Left lobe of liver (tissue), 2 donors: ENCODE measurements at places on chromosomes 16 and 17. TPM values are rescaled to one million over a fixed set of nuclear protein-coding genes. Genes with fewer than 3 reads are reported as not detected.

GRCh38 chr17:21263376-21263775 lies 10.2 kb upstream of the NATD1 start:
- no peak for DNase-seq

Gene TMC8
- 3.9 TPM for total RNA-seq

DNA sequence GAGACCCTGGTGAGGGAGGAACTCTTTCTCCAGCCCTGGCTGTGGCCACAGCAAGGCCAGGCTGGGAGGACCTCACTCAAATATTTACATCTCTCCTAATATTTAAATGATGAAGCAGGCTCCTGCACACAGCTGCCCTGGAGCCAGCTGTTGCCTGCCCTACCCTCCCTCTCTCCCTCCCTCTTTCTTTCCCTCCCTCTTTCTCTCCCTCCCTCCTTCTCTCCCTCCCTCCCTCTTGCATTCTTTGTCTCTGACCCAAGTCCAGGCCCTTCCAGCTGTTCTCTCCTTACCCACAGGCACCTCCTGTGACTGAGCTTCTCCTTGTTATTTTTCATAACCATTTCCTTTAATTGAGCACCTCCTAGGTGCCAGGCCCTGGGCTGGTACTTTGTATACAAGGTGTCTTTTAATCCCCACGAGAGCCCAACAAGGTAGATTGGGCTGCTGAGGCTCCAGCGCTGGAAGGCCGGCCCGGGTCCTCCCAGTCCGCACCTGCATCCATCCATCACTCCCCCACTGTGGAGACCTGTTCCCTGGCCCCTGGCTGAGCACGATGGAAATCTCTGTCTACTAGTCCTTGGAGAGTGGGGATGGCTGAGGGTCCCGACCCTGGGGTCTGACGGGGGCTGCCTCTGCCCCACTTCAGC lies 242.3 kb downstream of the SEC14L1 start:
- DNase-seq, result no peak

- DNase-seq, result no peak
These were observed 5.9 kb downstream of the KRT14 start for GRCh38 chr17:41580687-41581365.

- DNase-seq, result no peak
These were observed 7.6 kb upstream of the C17orf107 start for GRCh38 chr17:4891411-4892410.

GRCh38 chr16:71357681-71358080 lies 842 bp upstream of the CALB2 start:
- DNase-seq, result no peak

Gene IQCK
- 2.5 TPM for total RNA-seq

- no peak for DNase-seq
These were observed 224.0 kb downstream of the CDH8 start for GRCh38 chr16:61812251-61812650.

DNA sequence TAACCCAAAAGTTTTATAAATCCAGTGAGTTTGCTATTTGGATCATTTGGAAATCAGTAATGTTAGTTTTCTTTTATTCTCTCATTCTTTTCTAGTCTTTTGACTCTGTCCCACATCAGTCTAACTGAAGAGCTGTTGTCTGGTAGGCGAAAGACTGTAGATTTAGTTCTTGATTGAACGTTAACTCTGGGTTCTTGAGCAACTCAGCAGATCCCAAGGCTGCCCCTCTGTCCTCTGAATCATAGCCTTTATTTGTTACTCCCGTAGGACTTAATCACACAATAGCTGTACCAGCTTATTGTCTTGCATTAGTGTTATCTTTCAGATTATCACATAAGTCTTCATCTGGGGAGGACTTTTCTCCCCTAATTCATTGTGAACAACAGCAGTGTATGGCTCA lies 119.3 kb upstream of the TOM1L1 start:
- DNase-seq, result no peak

DNA sequence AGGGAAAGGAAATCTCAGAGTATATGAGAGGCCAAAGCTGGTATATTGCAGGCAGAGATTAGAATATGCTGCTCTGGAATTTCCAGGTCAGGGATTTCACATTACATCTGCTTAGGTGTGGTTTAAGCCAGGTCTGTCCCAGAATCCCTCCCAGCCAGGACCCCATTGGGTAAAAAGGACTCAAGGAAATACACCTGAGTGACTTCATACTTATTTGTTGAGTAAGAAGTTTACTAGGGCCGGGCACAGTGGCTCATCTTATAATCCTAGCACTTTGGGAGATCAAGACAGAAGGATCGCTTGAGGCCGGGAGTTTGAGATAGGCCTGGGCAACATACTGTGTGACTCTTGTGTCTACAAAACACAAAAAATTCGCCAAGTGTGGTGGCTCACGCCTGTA lies 7.2 kb downstream of the PIPOX start:
- no peak for DNase-seq

DNA sequence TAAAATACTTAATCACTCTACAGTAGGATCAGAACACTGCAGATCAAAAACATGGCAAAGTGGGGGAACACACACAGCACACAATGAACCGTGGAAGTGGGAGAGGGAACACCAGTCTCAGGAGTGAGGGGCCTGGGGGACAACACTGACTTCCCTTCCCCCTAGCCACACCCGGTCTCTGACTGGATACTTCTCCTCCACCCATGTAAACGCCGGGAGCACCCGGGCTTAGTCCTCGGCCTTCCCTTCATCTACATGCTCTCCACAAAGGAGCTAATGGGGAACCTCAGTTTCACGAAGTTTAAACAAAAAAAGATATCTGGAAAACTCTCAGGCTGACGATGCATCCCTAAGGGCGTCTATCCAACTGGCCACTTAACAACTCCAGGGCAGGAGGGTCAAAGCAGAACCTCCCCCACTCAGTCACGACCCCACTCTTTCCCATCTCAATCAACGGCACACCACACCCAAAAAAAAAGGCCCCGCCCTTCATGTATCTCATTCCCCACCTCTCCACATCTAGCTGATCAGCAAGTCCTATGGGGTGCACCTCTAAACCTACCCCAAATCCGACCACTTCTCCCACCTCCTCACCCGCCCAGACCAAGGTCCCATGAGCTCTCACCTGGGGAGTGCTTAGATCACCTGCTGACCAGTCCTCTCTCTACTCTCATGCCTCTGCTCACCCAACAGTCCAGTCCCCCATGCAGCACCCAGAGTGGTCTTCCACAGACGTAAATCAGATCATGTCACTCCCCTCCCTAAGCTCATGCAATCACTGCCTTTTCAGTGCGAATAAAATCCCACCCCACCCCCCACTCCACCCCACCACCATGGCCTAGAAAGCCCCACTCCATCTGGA lies 7.4 kb downstream of the ZDHHC7 start:
- DNase-seq, result no peak

Gene SLFN14
- total RNA-seq, result 0.05 TPM

DNA sequence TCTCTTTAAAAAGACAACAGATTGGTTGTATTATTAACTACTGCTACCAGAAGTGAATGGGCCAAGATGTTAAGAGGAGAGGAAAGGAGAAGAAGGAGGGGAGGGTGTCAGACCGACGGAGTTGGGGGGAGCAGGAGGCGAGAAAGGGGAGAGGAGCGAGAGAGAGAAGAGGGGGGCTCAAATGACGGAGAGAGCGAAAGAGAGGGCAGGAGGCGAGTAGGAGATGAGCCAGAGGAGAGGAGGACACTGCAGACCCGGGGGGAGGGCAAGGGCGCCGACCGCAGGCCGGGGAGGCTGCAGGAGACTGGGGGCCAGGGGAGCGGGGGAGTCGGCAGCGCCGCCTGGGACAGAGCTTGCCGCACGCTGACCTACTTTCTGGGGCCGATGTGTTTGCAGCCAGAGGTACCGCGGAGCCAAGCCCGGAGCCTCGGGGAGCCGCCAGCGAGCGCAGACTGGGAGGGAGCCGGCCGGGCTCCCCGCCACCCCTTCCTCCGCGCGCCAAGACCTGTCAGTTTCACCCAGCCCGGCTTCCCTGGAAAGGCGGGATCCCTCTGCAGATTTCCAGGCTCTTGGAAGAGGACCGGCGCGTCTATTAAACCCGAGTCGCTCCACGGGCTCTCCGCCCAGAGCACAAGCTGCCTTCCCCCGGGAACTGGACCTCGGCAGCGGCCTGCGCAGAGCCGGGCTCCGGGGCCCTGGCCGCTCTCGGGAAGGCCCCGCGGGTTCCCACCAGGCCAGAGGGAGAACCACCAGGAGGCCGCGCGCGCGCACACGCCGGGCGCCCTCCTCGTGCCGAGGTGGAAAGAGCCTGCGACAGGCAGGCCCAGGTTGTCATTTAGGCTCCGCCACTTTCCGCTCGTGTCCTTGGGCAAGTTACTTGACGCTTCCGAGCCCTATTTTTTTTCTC lies 74.6 kb downstream of the CMC2 start:
- DNase-seq, result peak; percentile 75

- DNase-seq, result no peak
These were observed 460.2 kb downstream of the KIF2B start for GRCh38 chr17:54282886-54283285.

GRCh38 chr17:34847938-34848337 lies 113.3 kb downstream of the CCT6B start:
- no peak for DNase-seq

- DNase-seq, result no peak
These were observed 118.4 kb downstream of the CCDC182 start for GRCh38 chr17:57626520-57627210.

Gene SLC38A8
- not detected for total RNA-seq

Gene CCL7
- total RNA-seq, result not detected

GRCh38 chr16:50861451-50861850 lies 119.6 kb downstream of the CYLD start:
- DNase-seq, result no peak

- no peak for DNase-seq
These were observed 189.1 kb downstream of the SALL1 start for GRCh38 chr16:50961952-50962351.

Gene CEP95
- total RNA-seq, result 11.1 TPM

- DNase-seq, result peak; percentile 54
These were observed 147.3 kb downstream of the CCDC182 start for GRCh38 chr17:57597531-57598453.

DNA sequence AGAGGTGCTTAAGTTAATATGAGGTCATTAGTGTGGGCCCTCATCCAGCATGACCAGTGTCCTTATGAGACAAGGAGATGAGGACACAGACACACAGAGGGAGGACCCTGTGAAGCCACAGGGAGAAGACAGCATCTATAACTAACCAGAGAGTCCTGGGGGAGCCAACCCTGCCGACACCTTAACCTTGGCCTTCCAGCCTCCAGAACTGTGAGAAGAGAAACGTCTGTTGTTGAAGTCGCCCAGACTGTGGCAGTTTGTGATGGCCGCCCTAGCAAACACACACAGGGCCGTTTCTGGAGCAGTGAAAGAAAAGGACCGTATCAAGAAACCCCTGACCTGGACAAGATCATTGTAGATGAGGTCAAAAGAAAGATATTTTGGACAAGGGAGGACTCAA lies 26.7 kb downstream of the DNAH17 start:
- no peak for DNase-seq

GRCh38 chr17:40501499-40501911 lies at the start of gene TNS4:
Gene TNS4 (minus strand): TSS chr17:40501623. CDS start chr17:40496425, 5,198 bp downstream.
- no peak for DNase-seq

- DNase-seq, result no peak
These were observed 275.3 kb downstream of the PARN start for GRCh38 chr16:14354561-14355351.

- no peak for DNase-seq
These were observed 177.3 kb downstream of the CPPED1 start for GRCh38 chr16:12626411-12626810.

DNA sequence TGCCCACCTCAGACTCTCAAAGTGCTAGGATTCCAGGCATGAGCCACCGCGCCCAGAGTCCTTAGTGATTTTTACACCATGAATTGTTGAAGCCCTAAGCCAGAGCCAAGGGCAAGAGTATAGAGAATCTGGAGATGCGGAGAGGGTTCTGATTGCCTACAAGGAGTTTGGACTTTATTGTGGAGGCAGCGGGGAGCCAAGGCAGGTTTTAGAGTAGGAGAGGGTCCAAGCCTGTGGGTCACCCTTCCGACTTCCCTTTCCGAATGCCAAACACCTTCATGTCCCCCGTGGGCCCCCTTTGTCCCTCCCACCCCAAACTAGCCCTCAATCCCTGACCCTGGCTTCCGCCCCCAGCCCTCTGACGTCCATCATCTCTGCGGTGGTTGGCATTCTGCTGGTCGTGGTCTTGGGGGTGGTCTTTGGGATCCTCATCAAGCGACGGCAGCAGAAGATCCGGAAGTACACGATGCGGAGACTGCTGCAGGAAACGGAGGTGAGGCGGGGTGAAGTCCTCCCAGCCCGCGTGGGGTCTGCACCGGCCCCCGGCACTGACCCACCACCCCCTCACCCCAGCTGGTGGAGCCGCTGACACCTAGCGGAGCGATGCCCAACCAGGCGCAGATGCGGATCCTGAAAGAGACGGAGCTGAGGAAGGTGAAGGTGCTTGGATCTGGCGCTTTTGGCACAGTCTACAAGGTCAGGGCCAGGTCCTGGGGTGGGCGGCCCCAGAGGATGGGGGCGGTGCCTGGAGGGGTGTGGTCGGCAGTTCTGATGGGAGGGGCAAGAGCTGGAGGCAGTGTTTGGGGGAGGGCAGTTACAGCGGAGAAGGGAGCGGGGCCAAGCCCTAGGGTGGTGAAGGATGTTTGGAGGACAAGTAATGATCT lies 7.1 kb downstream of the MIEN1 start:
- no peak for DNase-seq

GRCh38 chr17:65418622-65419021 lies 142.8 kb downstream of the AXIN2 start:
- no peak for DNase-seq

Gene MLKL
- total RNA-seq, result 2.9 TPM

DNA sequence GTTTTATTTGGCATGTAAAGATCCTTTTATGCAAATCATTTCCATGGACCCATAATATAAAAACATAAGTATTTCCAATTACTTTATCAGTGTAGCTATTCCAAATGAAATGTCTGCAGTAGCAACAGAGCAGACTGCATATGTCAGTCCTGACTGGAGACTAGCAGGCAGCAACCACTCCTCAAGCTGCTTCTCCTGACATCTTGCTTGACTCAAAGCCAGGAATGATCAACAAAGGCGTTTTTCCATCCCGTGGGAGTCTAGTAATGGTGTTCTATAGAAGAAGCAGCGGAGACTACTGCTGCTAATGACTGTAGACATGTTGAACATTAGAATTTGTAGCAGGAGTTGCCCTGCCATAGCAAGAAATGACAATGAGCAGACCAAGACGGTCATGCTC lies 73.2 kb upstream of the AKTIP start:
- no peak for DNase-seq

DNA sequence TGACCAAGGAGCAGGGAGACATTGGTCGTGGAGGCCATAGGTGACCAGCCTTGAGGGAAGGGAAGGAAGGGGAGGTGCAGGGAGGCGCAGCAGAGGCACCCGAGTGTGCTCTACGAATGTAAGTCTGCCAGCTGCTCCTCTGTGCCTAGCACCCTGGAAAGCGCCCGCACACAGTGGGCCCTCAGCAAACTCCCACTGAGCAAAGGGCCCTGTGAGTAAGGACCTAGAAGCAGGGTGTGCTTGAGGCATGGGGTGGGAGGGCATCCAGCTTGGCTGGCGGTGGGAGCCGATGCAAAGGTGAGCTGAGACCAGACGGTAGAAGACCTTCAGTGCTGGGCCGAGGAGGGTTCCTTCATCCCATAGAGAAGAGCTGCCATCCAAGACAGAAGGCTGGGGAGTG lies 36.2 kb upstream of the MEOX1 start:
- DNase-seq, result no peak

Gene USP43
- total RNA-seq, result 11.8 TPM
